ENCODE measurements at places on chromosomes 2 and 18. TPM values are rescaled to one million over a fixed set of nuclear protein-coding genes. Genes with fewer than 3 reads are reported as not detected.

The TEX44 gene
- not detected for total RNA-seq

The TMEM37 gene
- total RNA-seq, result 8.0 TPM

DNA sequence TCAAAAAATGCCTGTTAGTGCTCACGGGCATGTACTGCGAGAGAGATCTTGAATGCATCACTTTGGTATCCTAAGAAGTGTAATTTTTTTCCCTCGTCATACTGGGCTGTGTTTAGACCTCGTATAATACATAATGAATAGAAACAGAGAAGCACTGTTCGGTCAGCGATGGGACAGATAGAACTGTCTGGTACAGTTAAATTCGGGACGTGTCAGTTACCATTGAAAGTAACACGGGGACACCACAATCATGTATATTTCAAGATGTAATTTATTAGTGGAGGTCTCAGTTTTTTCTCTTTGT is 1.8 kb downstream of the PKP4 start:
- DNase-seq, result no peak

DNA sequence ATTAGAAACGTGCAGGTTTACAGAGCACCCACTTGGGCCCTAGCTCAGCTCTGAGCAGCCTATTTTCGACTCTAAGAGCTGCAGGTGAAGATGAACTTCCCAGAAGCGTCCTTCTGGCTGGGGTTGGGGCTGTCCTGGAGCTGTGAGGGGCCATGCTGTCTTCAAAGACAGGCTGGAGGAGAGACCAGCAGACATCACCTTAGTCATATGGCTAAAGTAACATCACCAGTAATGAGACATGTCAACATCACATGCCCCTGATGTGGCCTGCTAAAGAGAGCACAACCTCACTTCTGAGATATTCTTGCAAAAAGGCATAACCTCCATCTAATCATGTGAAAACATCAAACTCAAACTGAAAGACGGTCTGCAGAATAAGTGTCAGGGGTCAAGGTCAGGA is 87.2 kb upstream of the ZNF532 start:
- no peak for DNase-seq

The ALPI gene
- not detected for total RNA-seq

The MYO7B gene
- 0.79 TPM for total RNA-seq

DNA sequence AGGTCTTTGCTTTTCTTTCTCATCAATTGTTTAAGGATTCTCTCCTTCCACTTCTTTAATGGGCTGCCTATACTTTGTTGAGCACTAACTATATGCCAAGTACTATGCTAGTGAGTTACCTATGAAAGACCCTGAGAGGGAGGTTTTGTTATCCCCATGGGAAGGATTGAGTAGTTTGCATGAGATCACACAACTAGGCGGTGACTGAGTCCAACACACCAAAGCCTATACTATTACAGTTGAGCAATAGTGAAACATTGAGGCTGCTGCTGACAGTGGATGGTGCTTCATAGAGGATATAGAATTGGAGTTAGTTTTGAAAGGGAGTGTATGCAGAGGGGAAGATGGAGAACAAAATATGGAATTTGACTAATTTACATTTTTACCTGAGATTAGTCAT is 15.8 kb downstream of the NABP1 start:
- no peak for DNase-seq

The IL1F10 gene
- not detected for total RNA-seq

GRCh38 chr2:240561325-240561971 is 1.3 kb downstream of the DUSP28 start:
- peak; percentile 29 for DNase-seq

The C18orf54 gene
- total RNA-seq, result 2.2 TPM

DNA sequence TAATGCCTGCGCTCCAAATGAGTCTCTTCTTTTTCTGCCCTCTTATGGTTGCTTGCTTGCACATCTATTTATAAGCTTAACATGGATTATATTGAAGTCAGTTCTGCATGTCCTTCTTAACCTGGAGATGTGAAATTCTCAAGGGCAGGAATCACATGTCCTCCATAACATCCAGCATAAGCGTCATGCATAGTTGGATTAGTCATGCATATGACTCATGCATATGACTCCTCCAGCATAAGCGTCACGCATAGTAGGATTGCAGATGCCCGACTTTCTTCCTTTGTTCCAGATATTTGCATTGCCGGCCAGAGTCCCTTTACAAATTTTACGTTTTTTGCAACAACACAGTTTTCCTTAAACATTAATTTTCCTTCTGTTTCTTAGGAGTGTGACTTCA is 308.6 kb downstream of the TGIF1 start:
- DNase-seq, result no peak

- no peak for DNase-seq
Measured at GRCh38 chr2:16943279-16943958, 277.8 kb upstream of the CYRIA start.

The FN1 gene
- total RNA-seq, result 2,588 TPM

DNA sequence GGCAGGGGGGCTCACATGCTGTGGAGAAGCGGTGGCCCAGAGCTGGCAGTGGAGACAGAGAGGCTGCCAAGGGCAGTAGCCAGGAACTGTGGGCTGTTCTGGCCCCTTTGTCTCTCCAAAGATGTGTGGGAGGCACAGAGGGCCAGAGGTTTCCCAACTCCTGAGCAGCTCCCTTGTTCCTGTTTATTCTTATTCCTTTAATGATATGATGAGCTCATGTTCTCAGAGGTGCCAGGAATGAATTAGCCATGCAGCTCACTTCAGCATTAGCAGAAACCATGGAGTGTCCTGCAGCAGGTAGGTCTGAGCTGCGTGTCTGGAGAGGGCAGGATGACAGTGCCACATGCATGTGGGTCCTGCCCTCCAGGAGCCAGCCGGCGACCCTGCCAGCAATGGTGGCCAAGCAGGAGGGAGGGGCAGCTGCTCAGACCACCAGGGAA is 77.9 kb upstream of the FZD7 start:
- no peak for DNase-seq

GRCh38 chr2:129781749-129782632 is 197.5 kb upstream of the RAB6C start:
- no peak for DNase-seq

- DNase-seq, result peak; percentile 46
Measured at GRCh38 chr2:70941701-70942100, 6.0 kb downstream of the ATP6V1B1 start.

- no peak for DNase-seq
Measured at GRCh38 chr2:177611310-177611886, 218.8 kb downstream of the AGPS start.

The IL1RN gene
- total RNA-seq, result 1.7 TPM
